ENCODE measurements at places on chromosomes 13 and 19.

DNA sequence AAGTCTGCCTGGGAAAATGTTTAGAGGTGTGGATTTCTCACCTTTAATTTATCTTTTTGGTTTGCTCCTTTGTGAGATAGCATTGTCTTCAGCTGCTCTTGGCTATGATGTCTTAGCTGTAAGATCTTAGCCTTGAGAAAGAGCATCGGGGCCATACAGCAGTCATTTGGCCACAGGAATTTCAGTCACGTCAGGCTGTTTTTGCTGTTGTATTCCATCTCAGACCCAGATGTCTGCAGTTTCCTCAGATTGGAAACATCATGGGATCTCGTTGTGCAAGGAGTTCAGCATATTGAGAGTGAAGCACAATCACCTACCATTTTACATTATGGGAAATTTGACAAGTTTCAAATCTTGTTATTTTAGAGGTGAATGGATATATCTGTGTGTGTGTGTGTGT lies 89.3 kb upstream of the C1QTNF9B start:
- no peak for DNase-seq

- DNase-seq: peak; percentile 6
Measured at GRCh38 chr13:97015661-97016350, 21.5 kb upstream of the OXGR1 start.

GRCh38 chr19:44718441-44719261 lies 19.7 kb downstream of the CEACAM16 start:
- no peak for DNase-seq

GRCh38 chr13:50577806-50578205 lies 265.7 kb downstream of the DLEU7 start:
- DNase-seq: no peak

- no peak for DNase-seq
Measured at GRCh38 chr19:30223866-30224688, 148.1 kb upstream of the ZNF536 start.

GRCh38 chr13:76750126-76750525 lies 136.1 kb downstream of the KCTD12 start:
- DNase-seq: no peak

DNA sequence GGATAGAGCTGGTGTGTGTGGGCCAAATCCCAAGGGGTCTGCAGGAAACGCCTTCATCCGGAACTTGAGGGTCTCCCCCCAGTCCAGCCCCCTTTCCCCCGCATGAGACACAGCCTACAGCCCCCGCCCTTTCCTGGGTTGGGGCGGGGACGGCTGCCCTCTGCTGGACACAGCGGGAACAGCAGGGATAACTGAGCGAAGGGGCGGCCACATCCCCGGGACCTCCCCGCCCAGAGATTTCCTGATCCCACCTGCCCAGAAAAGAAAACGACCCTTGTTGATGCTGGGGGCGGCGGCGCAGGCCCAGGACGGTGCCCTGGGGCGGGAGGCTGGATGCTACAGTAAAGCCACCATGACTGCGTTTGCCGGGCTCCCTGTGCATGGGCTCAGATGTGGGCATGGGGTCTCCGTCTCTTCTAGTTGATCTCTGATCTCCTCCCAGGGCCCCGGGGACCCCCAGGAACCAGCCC lies 14.2 kb downstream of the ONECUT3 start:
- DNase-seq: peak; percentile 38

DNA sequence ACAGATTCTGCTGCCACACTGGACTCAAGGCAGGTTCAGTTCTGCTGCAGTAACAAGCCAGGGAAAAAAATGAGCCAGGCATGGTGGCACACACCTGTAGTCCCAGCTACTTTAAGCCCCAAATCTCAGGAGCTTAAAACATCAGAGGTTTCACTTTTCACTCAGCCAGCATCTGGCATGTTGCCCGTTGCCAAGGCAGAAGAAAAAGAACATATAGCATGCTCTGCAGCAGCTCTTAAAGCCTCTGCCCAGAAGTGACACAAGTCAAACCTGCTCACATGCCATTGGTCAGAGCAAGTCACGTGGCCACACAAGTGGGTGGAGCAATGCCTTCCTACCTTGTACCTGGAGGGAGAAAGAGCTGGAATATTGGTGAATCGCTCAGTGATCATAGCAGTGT lies 14.7 kb upstream of the ADGRE5 start:
- DNase-seq: peak; percentile 84

DNA sequence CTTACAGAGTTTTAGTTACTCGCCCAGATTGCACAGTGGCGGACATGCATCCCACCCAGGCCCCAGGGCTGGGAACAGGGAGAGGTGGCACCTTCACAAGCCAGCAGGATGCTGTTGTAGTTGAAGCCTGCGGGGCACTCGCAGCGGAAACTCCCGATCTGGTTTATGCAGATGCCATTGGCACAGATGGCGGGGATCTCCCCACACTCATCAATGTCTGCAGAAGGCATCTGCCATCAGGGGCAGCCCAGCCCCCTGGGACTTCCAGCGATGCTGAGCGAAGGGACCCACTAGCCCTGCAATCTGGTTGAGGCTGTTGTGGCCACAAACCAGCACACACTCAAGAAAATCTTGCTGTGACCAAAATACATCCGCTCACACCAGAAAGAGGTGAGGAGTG lies 44.6 kb downstream of the CCL25 start:
- DNase-seq: no peak

GRCh38 chr13:92873029-92873428 lies 353.6 kb upstream of the GPC6 start:
- DNase-seq: no peak

- DNase-seq: no peak
Measured at GRCh38 chr19:40539070-40539469, 37.6 kb upstream of the SHKBP1 start.

- DNase-seq: no peak
Measured at GRCh38 chr13:111289251-111289650, 31.2 kb upstream of the TEX29 start.

- DNase-seq: no peak
Measured at GRCh38 chr19:4310247-4311121, 6.1 kb downstream of the FSD1 start.

GRCh38 chr13:29323954-29324353 lies 271.5 kb downstream of the SLC7A1 start:
- no peak for DNase-seq

- DNase-seq: peak; percentile 68
Measured at GRCh38 chr19:47179653-47180310, 49.1 kb downstream of the SAE1 start.

DNA sequence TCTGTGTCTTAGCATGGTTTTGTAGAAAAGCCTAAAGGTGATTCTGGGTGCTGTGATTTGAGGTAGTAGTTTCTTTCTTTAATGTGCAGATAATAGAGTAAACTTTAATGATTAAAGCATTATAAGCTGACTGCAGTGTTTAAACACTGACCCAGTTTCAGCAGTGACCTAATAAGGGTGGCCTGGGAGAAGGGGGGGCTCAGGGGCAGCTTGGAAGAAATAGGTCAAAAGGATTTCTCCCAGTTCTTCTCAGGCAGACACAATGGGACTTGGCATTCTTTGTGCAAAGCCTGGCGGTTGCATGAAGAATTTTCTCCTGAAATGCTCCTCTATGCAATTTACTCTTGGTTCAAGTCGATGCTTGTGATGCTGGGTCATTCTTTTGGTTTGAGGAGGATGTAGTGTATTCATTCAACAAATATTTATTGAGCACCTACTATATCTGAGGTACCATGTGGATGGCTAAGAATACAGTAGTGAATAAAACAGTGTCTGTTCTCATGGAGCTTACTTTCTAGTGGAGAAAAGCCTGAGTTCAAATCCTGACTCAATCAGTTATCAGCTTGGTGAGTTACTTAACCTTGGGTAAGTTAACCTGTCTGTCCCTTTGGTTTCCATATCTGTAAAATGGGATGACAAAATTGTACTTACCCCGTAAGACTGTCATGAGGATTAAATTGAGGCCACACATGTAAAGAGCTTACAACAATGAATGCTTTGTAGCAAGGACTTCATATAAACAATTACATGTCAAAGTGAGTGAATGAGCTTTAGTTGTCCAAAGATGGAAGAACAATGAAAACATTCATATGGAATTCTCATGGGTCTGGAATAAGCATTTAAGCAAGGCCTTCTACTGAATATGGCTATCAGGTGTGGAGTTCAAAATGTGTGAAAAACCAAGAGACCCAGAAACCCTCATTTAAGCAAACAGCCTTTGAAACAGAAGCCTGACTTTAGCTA lies 210.2 kb downstream of the KCNRG start:
- DNase-seq: no peak

DNA sequence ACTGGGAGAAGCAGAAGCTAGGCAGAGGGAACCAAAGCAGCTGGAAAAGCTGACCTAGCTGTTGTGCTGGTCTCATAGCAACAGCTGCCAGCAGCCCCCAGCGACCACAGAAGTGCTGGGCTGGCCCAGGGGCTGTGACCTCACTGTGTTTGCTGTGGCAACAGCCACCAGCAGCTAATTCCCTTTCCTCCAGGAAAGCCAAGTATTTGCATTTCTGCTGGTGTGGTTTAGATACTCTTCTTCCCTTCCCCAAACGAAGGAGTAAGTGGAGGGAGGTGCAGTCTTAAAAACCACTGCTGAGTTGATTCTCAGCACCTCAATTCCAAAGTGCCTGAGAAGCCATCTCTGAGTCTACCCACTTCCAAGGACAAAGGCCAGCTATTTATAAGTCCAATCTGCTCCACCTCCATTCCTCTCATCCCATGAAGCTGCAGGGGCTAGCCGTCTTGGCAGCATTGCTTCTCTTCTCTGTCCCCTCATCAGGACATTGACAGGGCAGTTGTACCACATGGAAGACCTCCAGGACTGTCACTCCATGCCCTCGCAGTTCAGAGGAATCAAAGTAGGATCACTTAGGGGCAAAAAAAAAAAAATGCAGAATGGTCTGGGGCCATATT lies 11.5 kb upstream of the CCDC97 start:
- no peak for DNase-seq

- no peak for DNase-seq
Measured at GRCh38 chr19:54949412-54949811, 2.1 kb upstream of the NLRP7 start.

DNA sequence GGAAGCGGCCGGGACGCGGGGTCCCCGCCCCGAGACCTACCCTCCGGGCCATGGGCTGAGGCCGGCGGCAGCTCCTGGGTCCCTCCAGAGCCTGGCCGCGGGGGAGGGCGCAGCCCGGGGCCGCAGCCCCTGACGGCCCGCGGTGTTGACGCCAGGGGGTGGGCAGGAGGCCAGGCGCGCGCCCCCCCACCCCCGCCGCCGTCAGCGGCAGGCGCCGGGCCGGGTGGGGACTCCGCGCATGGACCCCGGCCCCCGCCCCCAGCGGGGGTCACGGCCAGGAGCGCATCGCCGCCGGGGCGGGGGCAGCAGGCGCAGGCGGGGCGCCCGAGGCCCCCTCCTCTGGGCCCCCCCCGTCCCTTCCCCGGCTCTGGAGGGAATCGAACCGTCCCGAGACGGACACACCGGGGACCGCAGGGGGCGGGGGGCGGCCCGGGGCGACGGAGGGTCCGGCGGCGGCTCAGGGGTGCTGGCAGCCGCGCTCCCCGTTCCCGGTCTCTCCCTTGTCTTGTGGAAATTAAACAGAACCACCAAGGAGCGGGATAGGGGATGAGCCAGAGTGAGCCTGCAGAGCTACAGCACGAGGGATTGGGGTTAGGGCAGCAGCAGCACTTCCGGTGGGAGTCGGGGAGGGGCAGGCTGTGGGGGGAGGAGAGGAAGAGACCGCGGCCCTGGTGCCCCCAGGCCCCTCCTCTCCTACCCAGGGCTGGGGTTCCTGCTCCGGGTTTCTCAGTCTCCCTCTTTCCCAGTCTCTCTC lies at the start of gene MEIS3:
Gene MEIS3 (minus strand): TSS at position 498 of the 754 bp plus-strand sequence. CDS start 446 bp downstream, at position 52.
- no peak for DNase-seq

GRCh38 chr13:92187378-92187989 lies 789.1 kb downstream of the GPC5 start:
- no peak for DNase-seq

DNA sequence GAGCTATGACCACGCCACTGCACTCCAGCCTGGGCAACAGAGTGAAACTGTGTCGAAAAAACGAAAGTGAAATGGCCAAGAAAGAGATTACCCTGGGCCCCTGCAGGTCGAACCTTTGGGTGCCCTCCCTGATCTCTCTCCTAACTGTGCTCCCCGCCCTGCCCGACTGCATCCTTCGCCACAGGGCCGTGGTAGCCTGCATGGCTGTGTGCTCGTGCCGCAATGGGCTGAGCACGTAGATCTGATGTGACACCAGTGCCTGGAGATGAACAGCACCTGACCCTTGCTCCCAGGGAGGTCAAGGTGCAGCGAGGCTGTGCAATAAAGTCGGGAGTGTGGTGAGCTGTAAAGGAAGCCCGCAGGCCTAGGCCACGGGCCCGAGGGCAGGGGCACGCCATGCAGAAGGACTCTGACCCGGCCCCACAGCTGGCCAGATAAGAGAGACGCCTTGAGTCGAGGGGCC lies 60.2 kb downstream of the PEX11G start:
- DNase-seq: no peak

DNA sequence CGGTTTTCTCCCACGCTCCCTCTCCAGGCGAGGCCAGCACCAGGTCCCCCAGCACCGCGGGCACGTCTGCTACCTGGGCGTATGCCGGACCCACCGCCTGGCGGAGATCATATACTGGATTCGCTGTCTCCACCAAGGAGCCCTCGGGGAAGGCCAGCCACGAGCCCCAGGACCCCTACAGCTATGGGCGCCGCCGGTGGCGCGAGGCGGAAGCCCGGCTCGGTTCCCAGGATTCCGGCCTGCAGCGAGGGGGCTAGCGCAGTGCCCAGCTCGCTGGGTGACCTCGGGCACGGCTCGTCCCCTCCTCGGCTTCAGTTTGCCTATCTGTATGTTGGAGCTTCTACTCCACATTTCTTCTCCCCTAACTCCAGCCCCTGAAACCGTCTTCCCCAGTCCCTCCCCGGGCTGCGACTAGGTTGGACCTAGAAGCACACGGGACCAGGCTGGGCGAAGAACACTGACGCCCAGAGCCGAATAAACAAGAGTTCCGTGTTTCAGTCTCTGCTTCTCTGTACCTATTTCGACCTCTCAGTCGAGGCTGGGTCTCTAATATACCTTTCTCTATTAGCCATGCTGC lies 749 bp upstream of the CPT1C start:
- no peak for DNase-seq

DNA sequence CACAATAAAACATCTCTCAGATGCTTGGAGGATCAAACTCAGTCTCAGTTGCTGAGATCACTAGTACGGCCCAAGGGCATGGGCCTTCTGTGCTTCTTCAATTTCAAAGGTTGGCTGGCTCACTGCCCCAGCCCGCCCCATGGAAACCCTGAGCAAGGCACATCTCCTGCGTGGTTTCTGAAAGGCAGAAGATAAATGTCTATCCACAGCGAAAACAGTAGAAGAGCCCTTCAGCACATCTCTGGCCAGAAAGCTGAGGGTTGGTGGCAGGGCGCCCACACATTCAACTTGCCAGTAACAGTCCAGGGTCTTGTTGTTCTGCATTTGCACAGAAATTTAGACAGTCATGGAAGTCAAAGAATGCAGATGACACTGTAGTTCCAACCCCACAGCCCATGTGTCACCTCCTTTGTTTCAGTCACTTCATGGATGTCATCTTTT lies 24.0 kb upstream of the KATNAL1 start:
- no peak for DNase-seq

DNA sequence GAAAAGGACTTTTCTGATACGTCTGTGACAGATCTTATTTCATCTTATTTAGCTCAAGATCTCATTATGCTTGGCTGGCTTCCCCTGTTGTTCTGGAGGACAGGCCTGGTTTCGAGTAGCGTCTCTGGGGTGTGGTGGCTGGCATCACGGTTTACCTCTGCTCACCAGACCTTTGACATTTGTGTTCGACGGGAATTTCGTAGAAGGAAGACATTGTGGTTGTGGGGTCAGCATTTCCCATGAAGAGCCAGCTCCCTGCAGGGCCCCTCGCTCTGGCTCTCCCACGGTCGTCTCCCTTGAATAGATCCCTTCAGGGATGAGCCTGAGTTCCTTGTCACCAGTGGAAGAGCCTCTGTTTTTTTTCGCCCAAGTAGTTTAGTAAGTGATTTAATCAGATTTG lies 78.6 kb upstream of the TEX29 start:
- DNase-seq: no peak

GRCh38 chr19:18278521-18279265 lies 2.7 kb downstream of the JUND start:
- no peak for DNase-seq

All from T-helper 2 cell (primary cell).